T-helper 17 cell (primary cell): ENCODE measurements at places on chromosomes 5 and 9. TPM values are rescaled to one million over a fixed set of nuclear protein-coding genes. Genes with fewer than 3 reads are reported as not detected.

RNF44 gene
- total RNA-seq = 288 TPM

GRCh38 chr5:115557667-115558387 is 13.3 kb upstream of the FEM1C start:
- DNase-seq = no peak

DOCK8 gene
- total RNA-seq = 160 TPM

GPR150 gene
- total RNA-seq = 2.5 TPM

TRIM32 gene
- total RNA-seq = 8.6 TPM
